ENCODE measurements at places on chromosomes 12 and 14.

DNA sequence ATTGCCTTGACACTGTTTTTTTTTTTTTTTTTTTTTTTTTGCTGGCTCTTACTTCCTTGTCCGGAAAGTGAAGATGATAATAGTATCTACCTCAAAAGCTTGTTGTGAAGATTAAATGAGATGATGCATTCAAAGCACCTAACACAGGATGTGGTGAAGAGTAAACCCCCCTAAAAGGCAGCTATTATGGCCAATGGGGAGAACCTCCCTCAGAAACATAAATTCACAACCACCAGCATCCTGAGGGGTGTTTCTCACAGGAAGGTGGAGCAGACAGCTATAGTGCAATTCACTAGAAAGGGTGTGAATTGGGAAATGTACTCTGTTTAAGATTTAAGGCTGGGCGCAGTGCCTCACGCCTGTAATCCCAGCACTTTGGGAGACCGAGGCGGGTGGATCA lies 85.4 kb upstream of the CRY1 start:
- no peak for DNase-seq

DNA sequence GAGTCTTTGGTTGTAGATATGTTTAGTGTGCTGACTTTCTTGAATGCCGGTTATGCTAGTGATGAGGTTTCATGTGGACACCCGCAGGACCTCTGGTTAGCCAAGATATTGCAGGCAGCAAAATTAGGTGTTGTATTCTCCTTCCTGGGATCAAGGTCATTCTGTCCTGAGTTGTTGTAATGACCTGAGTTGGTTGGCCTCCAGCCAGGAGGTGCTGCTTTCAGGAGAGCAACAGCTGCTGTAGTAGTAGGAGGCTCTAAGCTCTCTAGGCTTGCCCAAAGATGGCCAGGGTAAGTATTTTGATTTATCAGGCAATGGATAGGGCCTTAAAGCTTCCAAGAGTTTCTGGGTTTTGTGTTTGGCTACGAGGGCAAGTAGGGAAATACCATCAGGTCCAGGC lies 56.0 kb upstream of the BDKRB2 start:
- no peak for DNase-seq

DNA sequence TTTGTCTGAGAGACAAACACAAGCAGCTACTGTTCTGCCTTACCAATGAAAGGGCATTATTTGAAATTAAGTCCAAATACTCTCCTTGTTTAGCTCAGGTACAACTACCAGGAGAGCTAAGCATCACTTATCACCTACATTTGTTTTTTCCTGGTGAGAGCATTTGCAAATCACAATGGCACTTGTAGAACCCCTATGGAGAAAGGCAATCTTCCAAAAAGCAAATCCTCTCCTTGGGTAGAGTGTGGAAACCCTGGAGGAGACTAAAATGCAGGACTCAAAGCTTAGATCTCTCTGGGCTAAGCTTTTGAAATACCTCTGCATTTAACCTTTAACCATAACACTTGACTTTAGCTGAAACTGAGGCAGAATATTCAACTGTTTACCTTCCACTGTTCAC lies 20.8 kb downstream of the GTSF1 start:
- no peak for DNase-seq

DNA sequence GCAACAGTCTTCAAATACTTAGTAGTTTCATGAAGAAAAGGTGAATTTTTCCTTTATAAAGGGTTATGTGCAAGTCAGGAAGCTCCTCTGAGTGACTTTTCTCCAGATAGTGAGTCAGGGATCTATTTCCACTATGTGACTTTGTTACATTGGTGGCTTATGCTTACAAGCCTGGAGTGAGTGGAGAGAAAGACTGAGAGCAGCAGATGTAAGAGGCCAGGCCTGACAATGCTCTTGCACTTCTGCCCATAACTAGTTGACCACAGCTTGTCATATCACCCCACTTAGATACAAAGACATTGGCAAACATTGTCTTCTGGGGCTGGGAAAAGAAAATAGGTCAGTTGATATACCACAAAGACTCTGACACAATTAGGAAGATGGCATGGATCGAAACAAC lies 236.5 kb downstream of the PDZRN4 start:
- no peak for DNase-seq

- DNase-seq = no peak
Observed at GRCh38 chr14:97250931-97251330, 453.7 kb downstream of the VRK1 start.

DNA sequence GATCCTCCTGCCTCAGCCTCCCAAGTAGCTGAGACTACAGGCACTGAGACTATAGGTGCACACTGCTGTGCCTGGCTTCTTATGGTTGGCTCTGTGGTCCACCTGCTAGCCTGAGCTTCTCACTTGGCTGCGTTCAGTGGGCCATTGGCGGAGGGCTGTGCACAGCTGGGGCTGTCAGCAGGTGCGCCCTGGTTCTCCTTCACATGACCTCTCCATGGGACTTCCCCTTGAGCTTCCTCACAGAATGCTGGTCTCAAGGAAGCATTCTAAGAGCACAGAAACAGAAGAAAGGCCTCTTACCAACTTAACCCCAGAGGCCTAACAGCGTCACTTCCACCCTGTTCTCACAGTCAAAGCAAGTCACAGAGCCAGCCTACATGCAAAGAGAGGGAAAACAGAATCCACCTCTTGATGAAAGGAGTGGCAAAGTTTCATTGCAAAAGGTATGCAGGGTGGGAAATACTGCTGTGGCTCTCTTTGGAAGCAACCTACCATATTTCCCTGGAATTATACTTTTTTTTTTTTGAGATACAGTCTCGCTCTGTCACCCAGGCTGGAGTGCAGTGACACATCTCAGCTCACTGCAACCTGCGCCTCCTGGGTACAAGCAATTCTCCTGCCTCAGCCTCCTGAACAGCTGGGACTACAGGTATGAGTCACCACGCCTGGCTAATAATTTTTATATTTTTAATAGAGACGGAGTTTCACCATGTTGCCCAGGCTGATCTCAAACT lies 9.3 kb downstream of the RILPL2 start:
- peak; percentile 18 for DNase-seq

DNA sequence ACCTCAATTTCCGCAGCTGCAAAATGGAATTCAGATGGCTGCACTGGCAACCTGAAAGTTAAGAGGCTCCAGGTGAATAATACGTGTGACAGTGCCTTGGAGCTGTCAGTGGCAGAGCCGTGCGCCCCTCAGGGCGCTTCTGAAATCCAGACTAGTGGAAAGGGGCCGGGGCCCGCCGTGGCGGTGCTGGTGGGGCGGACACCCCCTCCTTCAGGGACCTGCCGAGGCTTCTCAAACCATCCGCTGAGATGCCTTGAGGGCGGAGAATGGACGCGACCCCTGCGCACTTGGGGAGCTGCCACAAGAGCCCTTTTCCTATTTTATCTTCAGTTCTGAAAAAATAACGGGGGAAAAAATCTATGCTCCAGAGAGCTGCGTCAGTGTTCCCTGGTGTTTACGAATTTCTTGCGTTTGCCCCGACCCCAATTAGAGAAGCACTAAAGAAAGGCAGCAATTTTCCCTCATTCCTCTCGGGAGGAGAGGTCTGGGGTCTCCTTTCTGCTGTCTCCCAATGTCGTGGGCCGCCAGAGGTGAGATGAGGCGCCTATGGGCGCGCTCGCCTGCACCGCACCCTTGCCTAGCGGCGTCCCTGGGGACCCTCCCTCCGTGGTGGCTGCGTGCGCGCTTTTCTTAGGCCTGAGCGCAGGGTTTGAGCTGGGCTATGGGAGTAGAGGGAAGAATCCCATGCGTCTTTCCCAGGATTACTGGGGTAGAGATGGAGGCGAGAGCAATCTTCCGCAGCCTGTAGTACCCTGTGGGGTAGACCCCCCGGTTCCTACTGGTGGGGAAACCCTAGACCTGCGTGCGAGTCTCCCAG lies 2.2 kb downstream of the NOS1 start:
- no peak for DNase-seq

GRCh38 chr12:88805692-88806091 lies 225.4 kb upstream of the KITLG start:
- DNase-seq = no peak

GRCh38 chr12:58533652-58534051 lies 386.7 kb downstream of the LRIG3 start:
- DNase-seq = no peak

DNA sequence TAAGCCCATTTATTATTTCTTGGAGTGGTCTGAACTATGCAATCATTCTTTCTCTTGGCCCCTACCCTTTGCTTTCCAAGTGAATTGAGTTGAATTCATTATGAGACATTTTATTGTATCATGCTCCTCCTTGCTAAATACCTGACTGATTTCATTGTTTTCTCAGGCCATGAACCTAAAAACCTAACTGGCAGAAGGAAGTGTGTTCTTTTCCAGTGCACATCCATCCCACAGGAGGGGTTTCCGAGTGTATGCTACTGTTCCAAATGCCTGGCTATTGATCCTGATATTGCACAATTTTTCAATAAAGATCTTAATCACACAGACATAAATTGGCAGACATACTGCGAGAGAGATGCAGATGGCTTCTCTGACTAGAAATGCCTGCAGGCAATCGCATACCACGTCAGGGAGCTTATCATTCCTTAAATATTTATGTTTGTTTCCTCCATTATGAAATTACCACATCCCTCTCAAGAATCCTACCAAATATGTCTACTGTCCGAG lies 162.2 kb upstream of the EGLN3 start:
- DNase-seq = no peak

DNA sequence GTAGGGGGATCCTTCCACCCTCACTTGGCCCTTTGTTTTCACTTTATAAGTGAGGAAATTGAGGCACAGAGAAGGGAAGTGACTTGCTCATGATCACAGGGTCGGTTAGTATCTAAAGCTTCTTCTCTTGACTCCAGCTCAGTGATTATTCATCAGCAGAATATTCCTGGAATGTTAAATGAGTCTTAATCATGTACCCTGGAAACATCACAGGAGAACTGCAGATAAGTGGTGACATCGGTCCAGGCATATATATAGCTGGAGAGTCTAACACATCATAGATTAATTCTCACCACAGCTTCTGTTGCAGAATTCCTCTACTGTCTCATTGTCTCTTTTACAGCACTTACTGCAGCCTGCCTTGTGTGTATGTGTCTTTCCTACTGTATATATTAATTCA lies 69.9 kb downstream of the PAH start:
- no peak for DNase-seq

DNA sequence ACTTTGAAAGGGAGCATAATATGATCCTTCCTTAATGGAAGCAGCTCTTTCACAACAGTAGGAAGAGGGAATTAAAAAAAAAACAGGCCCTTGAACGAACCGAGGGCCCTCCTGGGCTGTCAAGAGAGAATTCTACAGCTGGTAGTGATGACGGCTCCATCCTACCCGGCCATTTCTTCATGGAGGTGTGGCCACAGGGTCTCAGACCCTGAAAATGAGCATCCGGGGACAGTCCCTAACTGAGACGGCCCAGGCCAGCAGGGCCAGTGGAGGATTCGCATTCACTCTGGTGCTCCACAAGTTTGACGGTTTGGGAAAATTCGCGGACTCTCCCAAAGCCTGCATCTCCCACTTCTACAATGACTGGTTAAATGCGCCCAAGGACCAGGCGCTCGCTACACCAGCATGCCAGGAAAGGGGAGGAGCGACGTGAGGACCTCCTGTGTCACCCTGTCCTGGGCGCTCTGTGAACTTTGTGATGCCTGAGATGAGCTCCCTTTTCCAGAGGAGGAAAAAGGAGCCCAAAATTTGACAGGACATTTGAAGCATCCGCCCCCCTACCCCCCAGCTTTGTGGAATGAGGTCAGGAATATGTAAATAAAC lies 66.8 kb downstream of the BCL11B start:
- DNase-seq = no peak

GRCh38 chr12:704516-705242 lies 41.4 kb upstream of the NINJ2 start:
- DNase-seq = no peak

- no peak for DNase-seq
Observed at GRCh38 chr12:85552461-85552860, 272.4 kb downstream of the ALX1 start.

GRCh38 chr14:29749327-29749726 lies 178.3 kb downstream of the PRKD1 start:
- no peak for DNase-seq

DNA sequence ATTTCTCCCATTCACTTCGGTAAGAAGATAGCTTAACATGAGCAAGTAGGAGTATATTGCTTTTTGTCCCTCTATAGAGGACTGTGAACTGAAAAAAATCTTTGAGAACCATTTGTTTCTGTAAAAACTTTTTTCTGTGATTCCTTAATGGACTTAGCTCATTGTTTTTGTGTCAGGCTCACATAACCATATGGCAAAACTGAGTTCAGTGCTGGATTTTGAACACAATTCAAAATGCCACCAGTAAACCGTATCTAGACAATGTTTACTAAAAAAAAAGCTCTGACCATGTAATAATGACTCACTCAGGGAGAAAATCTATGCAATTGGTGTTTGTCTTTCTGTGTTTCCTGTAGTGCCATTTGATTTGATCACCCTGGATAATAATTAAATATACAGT lies 5.2 kb downstream of the TRHDE start:
- DNase-seq = no peak

GRCh38 chr14:71722885-71723284 lies 209.3 kb upstream of the RGS6 start:
- DNase-seq = no peak

- DNase-seq = no peak
Observed at GRCh38 chr12:52528641-52529143, 8.5 kb upstream of the KRT5 start.

DNA sequence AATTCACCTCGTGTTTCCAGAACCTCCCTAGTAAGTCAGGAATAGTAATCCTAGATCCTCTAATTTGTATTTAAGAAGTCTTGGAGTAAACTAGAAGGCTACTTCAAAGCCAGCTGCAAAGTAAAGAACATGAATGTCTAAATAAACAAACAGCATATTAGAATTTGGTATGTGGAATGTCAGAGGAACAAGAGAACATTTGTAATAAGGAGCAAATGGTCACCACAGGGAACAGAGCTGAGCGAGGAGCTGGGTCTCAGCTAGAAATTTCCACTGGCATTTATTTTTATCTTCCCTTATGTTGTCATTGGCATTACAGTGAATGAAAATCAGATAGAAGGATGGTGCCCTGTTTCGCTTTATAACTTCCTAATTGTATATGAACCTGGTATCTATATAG lies 50.2 kb downstream of the FRMD6 start:
- DNase-seq = no peak

DNA sequence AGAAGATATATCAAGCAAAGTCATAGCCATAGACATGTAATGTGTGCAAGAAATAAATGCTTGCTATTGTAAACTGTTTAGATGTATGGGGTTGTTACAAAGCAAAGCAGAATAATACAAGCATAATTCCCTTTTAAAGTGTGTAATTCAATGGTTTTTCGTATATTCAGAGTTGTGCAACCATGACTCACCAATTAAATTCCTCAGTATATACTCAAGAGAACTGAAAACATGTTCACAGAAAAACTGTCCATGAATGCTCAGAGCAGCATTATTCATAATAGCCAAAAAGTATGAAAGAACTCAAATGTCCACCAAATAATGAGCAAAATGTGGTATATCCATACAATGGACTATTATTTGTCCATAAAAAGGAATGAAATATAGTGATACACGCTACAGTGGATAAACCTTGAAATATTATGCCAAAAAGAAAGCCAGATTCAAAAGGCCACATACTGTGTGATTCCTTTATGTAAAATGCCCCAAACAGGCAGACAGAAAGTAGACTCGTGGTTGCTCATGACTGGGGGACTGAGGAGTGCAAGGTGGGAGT lies 9.3 kb downstream of the GXYLT1 start:
- DNase-seq = no peak

GRCh38 chr12:10363914-10364814 lies 25.7 kb downstream of the KLRK1 start:
- no peak for DNase-seq

GRCh38 chr12:19992311-19992710 lies 376.0 kb upstream of the PDE3A start:
- no peak for DNase-seq

Measured in T-helper 17 cell (primary cell).